ENCODE measurements at places on chromosomes 11 and 22.

DNA sequence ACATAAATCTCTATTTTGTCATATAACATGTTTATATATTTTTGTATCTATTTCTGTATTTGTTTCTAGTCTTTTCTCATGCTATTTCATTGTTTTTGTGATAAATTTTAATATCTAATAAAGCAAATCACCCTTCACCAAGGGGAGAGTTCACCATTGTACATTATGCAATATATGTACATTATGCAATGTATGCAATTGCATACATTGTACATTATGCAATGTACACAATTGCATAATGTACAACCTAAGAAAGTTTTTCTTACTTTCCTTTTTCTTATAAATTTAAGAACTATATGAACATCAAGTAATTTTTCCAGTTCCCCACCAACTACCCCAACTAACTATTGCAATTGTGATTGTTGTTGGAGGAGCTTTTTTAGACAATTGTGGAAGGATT lies 44.1 kb upstream of the GLYATL2 start:
- ATAC-seq = no peak

DNA sequence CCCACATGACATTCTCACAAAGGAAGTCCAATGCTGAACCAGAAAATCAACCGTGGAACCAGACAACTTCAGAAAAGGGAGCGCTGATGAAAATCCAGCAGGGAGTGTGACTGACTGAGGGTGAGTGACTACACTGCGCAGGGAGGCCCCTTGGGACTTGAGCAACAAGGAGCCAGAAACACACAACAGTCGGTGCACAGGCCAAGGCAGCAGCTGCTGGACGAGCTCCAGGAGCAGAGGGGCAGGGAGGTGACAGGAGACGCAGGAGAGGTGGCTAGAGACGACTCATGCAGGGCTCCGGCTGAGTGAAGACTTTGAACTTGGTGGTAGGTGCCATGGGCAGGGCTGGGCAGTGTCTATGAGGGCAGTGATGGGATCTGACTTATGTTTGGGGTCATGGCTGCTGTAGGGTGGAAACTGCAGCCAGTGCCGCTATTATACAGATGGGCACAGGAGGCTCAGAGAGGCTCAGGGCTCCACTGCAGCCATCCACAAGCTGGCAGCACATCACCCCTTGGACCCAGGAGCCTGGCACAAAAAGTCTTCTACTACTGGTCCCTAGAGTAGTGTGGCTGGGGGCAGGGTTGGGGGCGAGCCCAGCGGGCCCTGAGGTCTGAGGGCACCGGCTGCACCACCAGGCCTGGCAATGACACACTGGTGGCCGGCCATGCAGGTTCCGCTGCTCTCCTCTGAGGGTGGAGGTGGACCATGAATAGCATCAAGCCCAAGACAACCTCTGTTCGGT lies 10.3 kb upstream of the FADD start:
- no peak for ATAC-seq

DNA sequence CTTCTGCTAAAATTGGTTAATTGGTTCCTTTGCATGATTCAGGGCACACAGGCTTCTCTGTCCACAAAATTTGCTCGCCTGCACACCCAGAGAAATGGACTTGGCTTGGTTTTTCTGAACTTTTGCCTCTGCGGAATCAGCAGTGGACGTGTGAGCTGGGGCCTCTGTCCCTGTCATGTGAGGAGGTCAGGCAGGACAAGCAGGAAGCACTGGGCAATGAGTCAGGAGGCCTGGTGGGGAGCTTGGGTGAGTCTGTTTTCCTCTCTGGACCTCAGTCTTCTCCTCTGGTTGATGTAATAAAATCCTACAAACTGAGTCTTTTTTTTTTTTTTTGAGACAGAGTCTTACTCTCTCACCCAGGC lies 10.4 kb upstream of the CELSR1 start:
- ATAC-seq = peak; percentile 68

- ATAC-seq = no peak
These were observed 6.5 kb upstream of the PLET1 start for GRCh38 chr11:112267188-112267591.

GRCh38 chr11:62370743-62371440 lies 33.6 kb downstream of the ASRGL1 start:
- no peak for ATAC-seq

GRCh38 chr11:10982704-10983510 lies 125.1 kb upstream of the ZBED5 start:
- ATAC-seq = no peak

GRCh38 chr22:26610072-26610958 lies 7.5 kb downstream of the CRYBB1 start:
- peak; percentile 85 for ATAC-seq

DNA sequence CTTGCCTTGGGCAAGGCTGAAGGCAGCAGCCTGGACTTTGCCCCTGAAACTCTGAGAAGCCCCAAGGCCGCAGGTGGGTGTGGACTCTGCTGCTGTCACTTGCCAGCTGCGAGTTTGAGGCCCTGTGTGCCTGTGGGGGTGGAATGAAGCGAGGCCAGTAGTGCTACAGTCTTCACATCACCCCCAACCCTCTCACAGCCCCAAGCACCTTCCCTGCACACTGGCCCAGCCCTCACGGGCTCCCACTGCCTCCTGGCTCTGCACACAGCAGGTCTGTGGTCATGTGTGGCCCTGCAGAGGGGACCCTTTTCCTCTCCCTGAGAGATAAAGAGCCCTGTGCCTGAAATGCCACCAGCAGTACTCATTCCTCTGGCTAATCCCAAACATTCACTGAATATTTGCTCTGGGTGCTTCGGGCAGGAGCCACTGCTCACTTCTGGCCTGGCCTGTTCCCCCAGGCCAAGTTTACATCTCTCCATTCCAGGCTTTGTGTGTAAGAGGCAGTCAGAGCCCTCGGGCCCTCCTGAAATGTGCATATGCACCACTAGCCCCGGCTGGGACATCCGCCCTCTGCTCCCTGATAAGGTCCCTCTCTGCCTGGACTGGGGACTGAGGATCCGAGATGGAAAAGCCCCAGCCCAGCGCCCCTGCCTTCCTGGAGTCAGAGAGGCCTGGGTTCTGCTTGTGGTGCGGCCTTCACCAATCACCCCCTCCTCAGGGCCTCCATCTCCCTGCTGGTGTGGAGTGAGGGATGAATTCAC lies 17.7 kb downstream of the MGAT3 start:
- no peak for ATAC-seq

- no peak for ATAC-seq
These were observed 596.2 kb downstream of the BUD13 start for GRCh38 chr11:116176484-116177005.

DNA sequence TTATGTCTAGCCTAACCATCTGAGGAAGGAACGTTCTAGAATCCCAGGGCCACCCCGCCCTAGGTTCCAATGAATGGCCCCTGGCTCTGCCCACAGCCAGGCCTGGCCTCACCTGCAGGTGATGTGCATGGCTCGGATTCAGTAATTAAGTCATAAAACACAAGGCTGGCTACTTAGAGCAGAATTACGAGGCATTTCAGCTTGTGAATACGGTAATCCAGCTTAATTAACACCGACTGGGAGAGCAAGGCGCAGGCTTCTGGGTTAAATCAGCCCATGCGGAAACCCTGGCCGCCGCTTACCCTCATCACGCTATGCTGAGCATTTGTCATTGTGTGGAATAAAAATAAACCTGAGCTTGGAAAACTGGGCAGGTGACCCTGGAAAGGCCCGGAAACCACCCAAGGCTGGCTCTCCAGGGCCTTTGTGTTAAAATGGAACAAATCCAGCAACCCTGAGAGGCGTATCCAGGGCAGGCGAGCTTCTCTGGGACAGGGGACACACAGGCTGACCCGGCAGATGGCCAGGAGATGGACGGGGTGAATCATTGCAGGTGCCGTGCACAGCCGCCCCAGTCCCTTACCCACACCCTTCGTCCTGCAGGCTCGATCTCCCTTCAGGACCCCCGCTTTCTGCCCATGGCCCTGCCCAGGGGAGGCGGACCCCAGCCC lies 220.2 kb downstream of the CTTN start:
- ATAC-seq = no peak

GRCh38 chr11:85825616-85826015 lies 14.7 kb upstream of the SYTL2 start:
- ATAC-seq = peak; percentile 30

DNA sequence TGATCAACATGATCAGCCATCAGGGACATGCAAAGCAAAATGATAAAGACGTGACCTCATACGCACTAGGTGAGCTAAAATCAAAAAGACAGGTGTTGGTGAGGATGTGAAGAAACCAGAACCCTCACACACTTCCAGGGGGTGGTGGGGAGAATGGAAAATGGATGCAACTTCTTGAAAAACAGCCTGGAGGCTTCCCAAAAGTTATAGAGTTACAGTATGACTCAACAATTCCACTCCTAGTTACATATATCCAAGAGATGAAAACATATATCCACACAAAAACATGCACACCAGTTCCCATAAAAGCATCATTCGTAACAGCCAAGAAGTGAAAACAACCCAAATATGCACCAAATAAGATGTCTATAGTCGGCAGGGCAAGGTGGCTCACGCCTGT lies 42.1 kb upstream of the APLNR start:
- ATAC-seq = no peak

GRCh38 chr11:1781593-1781975 lies 17.9 kb upstream of the CTSD start:
- no peak for ATAC-seq

DNA sequence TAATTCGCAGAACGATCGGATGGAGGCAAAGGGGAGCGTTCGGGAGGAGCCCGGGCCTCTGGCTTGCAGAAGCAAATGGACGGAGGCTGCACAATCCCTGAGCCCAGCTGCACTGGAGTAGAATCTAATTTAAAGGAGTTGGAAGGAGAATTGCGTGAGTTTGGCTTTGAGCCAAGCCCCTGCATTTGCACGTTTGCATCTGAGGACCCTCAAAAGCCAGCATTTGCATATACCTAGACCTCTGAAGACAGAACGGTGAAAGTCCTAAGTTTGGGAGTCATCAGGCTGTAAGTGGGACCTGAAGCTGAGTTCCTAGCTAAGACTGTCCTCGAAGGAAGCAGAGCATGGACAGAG lies 15.6 kb downstream of the TP53AIP1 start:
- ATAC-seq = no peak

GRCh38 chr11:11532574-11532973 lies 89.2 kb downstream of the GALNT18 start:
- ATAC-seq = no peak

DNA sequence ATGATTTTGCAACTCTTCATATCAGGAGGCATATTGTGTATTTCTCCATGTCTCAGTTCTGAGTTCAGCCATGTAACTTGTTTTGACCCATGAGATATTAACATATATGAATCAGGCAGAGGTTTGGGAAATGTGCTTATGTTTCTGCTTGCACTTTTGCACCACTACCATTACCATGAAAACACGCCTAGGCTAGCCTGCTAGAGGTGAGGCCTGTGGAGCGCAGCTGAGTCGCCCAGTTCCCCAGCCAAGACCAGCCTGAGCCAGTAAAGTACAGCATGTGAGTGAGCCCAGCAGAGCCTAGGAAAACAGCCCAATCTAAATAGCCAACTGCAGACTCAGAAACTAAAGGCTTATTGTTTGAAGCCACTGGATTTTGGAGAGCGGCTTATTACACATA lies 18.4 kb upstream of the MYOD1 start:
- no peak for ATAC-seq

GRCh38 chr22:22932512-22932941 lies 44.9 kb downstream of the IGLL5 start:
- no peak for ATAC-seq

DNA sequence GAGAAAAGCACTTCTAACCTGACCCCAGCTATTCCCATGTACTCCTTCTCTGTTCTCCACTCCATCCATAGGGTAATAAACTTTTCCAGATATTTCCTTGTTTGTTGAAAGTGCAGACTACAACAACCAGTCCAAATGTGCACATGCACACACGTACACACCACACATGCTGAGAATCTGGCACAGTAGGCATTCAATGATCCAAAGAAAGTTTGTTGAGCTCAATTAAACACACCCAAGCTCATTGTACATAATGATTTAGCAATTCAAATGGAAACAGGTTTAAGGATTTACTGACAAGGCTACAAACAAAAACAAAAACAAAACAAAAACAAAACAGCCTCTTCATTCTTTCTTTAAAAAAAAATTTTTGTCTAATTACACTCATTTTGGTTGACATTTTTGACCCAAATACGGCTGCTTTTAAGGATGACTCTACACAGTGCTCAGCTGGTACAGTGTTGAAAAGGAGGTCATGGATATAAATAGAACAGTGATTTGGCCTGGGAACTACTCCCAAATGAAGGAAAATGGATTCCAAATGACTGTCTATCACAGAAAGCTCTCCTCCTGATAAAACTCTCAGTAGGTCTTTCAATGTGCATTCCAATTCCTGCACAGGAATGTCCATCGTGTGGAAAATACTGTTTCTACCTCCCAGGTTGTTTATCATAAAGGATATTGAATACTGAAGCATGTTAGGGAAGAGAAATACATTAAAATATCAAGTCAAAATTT lies 232.2 kb downstream of the GUCY1A2 start:
- peak; percentile 59 for ATAC-seq

DNA sequence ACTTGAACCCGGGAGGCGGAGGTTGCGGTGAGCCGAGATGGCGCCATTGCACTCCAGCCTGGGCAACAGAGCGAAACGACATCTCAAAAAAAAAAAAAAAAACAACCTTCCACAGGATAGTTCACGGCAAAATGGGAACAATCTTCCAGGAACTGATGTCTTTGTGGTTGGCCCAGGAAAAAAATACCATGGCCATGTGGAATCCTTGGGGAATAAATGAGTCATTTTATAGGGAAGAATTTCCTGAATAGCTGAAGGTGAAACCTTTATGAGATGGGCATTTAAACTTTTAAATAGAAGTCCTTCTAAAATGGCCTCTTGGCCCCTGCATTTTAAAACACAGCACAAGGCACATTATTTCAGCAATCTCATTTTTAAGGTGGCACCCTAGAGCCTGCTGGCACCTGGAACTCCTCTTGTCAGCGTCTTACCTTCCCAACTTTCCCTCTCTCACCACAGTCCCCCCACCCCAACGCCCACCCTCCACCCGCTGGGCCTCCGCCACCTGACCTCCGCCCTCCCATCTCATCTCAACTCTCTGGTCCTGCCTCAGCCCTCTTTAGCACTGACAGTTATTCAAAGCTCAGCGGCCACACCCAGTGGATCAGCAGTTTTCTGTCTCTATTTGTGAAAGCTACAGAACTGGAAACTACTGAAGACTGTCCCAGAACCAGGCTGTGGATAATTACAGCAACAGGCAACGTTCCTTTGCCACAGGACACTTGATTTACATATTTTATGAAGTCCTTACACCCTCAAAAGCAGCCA lies 43.1 kb downstream of the SCGB1A1 start:
- ATAC-seq = peak; percentile 35

All from SK-N-SH treated with all-trans-retinoic acid at 6 μM for 48 hours (cell line).